GM13977 (cell line): ENCODE measurements at places on chromosomes 1 and 21.

- DNase-seq, result no peak
Observed at GRCh38 chr1:244010703-244011123, 40.4 kb upstream of the ZBTB18 start.

GRCh38 chr1:14923727-14924452 lies 229.7 kb upstream of the TMEM51 start:
- peak; percentile 89 for DNase-seq

- no peak for DNase-seq
Observed at GRCh38 chr1:115652236-115652788, 10.5 kb downstream of the VANGL1 start.

DNA sequence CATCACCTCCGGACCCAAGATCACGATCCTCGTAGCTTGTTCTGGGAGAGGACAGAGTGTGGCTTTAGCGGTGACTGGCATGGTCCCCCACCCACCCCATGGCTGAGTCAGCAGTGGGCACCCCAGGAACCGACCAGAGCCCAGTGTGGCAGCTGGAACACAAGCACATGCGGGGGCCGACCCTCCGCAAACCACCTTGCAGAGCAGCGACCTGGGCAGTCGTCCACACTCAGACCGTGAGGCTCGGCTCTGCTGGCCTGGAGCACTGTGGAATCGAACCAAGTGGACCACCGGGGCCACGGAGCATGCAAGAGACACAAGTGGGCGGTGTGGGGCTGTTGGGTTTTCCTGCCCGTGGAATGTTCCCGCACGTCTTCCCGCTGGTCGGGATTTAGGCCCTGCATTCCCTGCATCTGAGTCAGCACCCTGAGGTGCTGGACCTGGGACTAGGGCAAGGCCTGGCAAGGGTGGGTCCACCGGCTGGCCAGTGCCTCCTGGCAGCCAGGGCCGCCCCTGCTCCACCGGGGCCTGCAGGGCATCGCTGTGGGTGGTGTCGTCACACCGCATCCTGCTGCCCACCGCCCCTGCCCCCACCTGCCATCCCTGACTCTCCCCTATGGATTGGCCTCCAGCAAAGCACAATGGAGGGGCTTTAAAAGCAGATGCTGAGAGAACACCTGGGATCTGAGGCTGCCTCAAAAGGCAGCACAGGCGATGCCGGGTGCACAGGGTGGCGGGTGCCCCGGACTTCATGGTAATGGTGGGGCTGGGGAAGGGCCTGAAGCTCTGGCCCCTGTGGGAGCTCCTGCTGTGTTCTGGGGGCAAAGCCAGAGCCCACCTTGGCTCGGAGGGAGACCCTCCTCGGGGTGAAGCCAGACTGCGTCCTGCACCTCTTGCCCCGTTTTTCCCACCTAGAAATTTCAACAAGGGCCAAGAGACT lies 18.5 kb downstream of the MORN1 start:
- DNase-seq, result no peak

DNA sequence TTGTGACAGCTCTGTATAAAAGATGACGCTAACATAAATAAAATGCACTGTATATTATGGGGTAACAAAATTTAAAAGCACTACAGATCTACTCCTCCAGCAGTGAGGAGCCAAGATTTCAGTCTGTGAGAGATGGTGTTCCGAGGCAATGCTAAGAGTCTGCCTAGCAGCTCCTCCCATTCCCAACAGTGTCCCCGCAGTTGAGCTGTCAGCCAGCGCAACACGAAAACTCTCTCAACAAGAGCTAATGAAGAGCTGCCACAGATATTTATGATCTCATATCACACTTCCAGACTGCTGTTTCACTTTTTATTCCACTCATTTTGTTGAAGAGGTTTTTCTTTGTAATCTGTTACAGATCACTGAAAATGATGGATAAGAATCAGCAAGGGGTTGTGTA lies 53.9 kb upstream of the ESRRG start:
- no peak for DNase-seq

- no peak for DNase-seq
Observed at GRCh38 chr1:31734582-31735107, 29.5 kb downstream of the ADGRB2 start.

DNA sequence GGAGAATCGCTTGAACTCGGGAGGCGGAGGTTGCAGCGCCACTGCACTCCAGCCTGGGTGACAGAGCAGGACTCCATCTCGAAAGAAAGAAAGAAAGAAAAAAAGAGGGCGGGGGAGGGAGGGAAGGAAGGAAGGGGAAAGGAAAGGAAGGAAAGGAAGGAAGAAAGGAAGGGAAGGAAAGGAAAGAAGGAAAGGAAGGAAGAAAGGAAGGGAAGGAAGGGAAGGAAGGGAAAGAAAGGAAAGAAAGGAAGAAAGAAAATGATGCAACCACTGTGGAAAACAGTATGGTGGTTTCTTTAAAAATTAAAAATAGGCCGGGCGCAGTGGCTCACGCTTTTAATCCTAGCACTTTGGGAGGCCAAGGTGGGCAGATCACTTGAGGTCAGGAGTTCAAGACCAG lies 15.2 kb upstream of the RCAN3 start:
- DNase-seq, result no peak

- DNase-seq, result peak; percentile 92
Observed at GRCh38 chr1:2194319-2194897, at the start of gene FAAP20. Gene FAAP20 (minus strand): TSS chr1:2194772. CDS start chr1:2194749, 23 bp downstream.

- peak; percentile 62 for DNase-seq
Observed at GRCh38 chr1:156926175-156926574, 5.7 kb downstream of the LRRC71 start.

GRCh38 chr1:150282558-150282958 lies 204 bp downstream of the CIART start:
- no peak for DNase-seq

DNA sequence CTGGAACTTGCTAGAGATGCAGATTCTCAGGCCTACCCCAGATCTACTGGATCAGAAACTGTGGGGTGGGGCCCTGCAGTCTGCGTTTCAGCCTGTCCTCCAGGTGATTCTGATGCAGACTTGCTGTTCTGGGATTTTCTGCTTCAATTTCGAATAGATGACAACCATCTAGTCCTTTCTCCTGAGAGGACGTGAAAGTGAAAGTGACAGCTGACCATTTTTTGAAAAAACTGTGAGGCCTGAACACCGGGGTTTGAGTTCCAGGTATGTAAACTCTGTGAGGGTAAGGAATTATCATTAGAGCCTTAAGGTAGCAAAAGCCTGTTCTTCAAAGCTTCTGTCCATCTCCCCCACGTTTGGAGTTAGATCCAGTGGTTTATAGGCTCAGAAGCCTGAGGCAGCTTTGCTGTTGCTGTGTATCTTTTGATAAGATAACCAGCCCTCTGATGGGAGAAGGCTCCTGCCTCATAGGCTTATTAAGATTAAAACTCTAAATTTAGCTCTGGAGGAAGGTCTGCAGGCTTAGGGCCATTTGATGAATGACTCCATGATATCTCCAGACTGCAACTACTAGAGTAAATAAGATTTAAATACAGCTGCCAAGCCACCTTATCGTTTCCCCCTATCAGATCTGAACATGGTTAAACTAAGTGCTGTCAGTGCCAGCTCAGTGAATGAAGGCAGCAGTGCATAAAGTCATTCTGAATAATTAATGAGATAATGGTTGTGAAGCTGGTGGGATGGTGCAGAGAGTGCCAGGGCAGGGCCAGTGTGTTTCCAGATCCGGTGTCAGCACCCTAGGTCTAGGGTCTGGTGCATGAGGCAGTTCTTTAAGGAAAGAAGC lies 335.2 kb downstream of the HHAT start:
- no peak for DNase-seq

DNA sequence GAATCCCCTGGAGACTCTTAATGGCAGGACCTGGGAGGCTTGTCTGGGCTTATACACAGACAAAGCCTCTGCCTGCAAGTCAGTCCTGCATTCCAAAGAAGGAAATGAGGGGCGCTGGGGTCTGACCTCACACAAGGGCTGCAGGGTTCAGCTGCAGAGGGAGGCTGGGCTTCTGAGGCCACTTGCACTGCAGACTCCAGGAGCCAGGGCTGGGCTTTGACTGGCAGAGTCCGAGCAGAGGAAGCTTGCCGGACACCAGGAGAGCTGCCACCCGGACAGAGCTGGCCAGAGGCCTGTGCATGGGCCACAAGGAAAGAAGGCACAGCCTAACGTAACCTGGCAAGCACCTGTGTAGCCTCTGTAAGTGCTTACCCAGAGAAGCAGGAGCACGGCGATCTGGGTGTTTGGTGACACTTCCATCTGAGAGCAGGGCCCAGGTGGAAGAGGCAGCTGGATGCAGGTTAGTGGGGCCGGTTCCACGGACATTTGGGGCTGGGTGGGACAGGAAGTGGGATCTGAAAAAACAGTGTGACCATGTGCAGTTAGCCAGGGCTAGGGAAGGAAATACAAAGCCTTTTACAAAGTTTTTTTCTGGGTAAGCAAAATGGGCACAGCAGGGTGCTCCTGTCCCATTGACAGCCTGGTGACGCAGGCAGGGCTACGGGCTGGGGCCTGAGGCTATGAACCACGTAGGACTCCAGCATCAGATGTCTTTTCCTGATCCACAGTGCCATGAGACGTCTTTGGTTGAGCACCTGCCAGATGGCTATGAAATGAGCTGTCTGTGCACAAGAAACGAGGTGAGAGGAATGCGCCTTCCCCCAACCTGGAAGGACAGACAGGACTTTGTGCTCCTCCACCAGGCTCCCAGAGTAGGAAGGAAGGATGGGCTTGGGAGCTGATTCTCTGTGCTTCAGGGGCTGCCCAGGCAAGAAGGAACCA lies 37.3 kb upstream of the LBR start:
- DNase-seq, result no peak

- DNase-seq, result peak; percentile 47
Observed at GRCh38 chr1:160169553-160170399, 18.4 kb downstream of the ATP1A4 start.

DNA sequence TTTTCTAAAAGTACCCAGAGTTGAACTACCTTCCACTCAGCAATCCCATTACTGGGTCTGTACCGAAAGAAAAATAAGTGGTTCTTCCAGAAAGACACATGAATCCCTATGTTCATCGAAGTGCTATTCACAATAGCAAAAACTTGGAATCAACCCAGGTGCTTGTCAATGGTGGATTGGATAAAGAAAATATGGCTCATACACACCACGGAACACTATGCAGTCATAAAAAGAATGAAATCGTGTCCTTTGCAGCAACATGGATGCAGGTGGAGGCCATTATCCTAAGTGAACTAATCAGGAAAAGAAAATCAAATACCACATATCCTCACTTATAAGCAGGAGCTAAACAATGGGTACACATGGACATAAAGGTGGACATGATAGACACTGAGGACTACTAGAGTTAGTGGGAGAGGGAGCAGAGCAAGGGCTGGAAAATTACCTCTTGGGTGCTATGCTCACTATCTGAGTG lies 32.9 kb upstream of the JUN start:
- no peak for DNase-seq

- peak; percentile 56 for DNase-seq
Observed at GRCh38 chr21:38679534-38679933, 126.2 kb upstream of the ETS2 start.

GRCh38 chr1:204240233-204240632 lies 26.4 kb upstream of the GOLT1A start:
- DNase-seq, result no peak

DNA sequence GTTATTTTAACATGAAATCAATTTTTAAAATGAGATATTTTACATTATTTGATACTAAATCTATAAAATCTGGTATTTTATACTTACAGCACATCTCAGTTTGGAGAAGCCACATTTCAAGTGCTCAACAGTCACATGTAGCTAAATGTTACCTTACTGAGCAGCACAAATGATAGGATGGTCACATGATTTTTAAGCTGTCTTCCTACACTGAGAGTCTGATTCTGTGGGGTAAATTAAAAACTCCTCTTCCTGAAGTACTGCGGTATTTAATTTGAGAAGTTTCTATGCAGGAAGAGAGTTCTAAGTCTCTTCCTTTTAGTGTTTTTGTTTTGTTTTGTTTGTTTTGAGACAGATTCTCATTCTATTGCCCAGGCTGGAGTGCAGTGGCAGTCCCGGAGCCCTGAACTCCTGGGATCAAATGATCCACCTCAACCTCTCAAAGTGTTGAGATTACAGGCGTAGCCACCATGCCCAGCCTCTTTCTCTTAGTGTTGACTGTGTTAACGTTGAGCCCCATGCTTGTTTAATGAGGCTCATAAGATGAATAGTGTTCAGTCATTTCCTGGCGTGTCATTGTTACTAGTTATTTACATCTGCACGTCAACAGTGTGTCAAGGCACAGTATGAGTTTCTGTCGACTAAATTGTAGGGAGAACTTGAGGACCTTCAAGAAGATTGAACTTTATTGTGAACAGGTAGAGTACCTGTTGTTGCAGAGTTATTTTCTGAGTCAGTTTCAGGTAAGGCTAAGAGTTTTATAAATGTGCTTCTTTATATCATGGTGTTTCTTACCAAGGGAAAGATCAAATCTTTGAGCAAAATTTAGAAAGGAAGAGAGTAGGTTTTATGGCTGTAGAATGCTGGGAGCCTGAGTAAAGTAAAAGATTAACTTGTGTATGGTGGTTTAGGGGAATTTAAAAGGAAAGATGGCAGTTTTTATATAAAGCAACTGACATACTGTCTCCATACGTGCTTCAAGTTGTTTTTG lies 3.3 kb downstream of the CNST start:
- peak; percentile 46 for DNase-seq

DNA sequence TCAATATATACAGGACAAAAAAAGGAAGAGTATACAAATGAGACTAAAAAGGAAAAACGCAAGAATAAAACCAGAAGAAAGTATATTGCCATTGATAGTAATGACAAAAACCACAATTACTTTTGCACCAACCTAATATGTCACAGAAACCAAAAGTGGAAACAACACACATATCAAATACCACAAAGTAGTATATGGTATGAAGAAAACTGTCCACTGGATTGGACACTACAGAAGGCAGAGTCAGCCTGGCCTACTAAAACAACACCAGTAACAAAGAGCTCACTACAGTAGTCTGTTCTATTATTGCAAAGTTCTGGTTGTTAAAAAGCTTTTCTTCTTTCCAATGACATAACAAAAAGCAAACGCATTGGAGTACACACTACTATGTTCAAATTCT lies 17.7 kb downstream of the TESK2 start:
- DNase-seq, result no peak

- DNase-seq, result no peak
Observed at GRCh38 chr1:85865213-85865612, 157.0 kb upstream of the ZNHIT6 start.

- DNase-seq, result no peak
Observed at GRCh38 chr1:39673215-39673614, 1.3 kb upstream of the NT5C1A start.

DNA sequence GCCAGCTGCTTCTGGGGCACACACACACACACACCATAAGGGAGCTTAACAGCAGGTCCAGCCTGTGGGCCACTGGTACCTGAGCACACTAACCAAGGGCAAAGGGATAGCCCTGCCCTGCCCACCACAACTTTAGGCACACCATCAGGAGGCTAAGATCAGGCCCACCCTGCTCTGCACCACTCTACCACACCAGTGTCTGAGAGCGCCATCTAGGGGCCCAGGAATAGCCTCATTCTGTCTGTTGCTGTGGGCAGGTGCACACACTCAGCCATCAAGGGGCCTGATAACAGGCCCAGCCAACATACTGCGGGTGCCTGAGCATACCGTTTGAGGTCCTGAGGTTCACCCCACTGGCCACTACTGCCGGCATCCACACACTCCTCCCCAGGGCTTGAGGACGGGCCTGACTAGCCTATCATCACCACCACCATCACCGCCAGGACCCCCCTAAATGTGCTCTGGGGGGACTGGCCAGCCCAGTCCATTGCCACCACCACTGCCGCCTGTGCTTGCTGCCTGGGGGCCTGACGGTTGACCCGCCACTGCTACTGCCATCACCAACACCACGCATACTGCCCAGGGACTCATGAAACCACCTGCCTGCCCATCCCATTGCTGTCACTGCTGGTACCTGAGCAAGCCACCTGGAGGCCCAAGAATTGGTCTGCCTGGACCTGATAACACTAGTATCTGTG lies 31.3 kb downstream of the NSL1 start:
- DNase-seq, result peak; percentile 39

GRCh38 chr1:169511316-169512005 lies 25.7 kb upstream of the SLC19A2 start:
- DNase-seq, result no peak
